PC-9 (cell line): ENCODE measurements at places on chromosomes 5 and 9. TPM values are rescaled to one million over a fixed set of nuclear protein-coding genes. Genes with fewer than 3 reads are reported as not detected.
A peak's percentile ranks its signal among the peaks of the same experiment; 100 is the strongest.

DNA sequence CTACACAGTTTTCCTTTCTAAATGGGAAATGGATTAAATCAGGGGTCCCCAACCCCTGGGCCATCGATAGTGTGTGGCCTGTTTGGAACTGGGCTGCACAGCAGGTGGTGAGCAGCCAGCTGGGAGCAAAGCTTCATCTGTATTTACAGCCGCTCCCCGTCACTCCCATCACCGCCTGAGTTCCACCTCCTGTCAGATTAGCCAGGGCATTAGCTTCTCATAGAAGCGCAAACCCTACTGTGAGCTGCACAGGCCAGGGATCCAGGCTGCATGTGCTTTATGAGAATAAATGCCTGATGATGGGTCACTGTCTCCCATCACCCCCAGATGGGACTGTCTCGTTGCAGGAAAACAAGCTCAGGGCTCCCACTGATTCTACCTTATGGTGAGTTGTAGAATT is 41.2 kb upstream of the FLT4 start:
- no peak for DNase-seq
- H3K27ac ChIP-seq = no peak overlapping the region
- H3K36me3 ChIP-seq = no peaks in the 10 kb centered on the region
- H3K4me3 ChIP-seq = no peak overlapping the region
- no peaks in the 10 kb centered on the region for H3K4me1 ChIP-seq

DNA sequence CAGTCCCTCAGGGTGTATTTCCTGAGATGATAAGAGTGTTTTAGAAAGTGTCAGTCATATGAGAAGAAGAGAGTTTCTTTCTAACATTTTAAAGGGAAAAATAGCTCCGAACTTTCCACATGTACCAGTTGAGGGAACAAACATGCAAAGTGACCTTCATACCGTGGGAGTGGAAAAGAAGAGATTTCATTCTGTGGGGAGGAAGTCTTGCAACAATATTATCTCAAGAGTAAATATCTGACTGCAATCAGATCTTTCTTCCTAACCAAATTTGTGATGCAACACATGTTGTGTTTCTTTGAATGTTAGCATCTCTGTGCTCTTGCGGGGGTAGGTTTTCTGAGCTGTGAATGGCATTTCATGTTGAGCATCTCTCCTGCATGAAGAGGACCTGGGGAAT is 30.6 kb downstream of the ANKRD55 start:
- H3K27me3 ChIP-seq = no peaks in the 10 kb centered on the region
- H3K4me3 ChIP-seq = no peak overlapping the region
- peaks cover 16% of the 10 kb centered on the region for H3K4me1 ChIP-seq
- no peaks in the 10 kb centered on the region for H3K36me3 ChIP-seq
- no peak for DNase-seq

DNA sequence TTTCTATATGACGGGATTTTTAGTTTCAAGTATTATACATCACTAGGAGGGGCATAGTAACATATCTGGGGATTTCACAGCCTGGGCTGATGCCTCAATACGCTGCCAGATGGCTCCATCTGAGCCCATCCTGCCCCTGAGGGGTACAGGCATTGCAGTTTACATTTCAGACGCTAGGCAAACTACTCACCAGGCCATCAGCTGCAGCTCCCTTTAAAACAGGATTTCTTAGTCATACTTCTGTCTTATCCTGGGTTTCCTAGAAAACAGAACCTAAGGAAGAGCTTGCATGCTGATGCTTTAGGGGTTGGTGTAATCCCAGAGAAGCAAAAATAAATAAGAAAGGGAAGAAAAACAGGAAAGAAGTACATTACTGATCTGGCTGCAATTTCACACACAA is 372.8 kb upstream of the PIK3R1 start:
- H3K36me3 ChIP-seq = no peaks in the 10 kb centered on the region
- DNase-seq = no peak
- H3K4me1 ChIP-seq = no peaks in the 10 kb centered on the region
- no peak overlapping the region for H3K27ac ChIP-seq

Gene GRXCR2
- not detected in 2 replicates for total RNA-seq

DNA sequence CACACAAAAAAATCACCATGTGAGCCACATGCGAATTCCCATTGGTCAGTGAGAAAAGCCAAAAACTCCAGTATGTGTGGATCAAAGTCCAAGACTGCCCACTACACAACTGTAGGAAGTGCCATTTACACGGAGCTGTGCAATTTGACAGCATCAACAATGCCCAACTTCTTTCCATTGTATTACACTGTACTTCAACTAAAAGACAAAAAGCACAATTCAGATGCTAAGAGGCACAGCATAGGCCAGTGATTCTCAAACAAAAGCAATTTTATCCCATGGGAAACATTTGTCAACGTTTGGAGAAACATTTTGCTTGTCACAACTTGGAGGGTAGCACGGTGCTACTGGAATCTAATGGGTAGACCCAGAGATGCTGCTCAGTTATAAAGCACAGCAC is 39.8 kb downstream of the IARS1 start:
- no peaks in the 10 kb centered on the region for H3K4me1 ChIP-seq
- no peaks in the 10 kb centered on the region for H3K27me3 ChIP-seq
- H3K4me3 ChIP-seq = no peak overlapping the region
- peaks cover 55% of the 10 kb centered on the region for H3K36me3 ChIP-seq

DNA sequence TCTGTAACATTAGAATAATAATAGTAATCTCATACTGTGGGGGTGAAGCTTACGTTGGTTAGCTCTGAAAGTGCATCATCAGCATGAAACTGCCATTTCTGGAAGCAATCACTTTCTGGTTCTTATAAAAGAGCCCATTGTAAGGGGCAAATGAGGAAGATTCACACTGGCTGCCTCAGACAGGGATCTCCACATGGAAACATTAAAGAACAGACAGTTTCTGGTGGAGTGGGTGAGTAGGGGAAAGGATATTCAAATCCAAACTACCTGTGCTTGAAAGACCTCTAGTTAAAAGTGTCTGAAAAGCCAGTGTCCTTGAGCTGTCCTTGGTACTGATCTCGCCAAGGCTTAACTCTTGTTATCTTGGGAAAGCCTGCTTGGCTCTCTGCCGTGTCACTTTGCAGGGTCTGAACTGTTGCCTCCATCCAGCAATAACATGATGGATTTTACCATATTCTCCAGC is 19.1 kb upstream of the SLC31A2 start:
- H3K36me3 ChIP-seq = no peaks in the 10 kb centered on the region
- no peak overlapping the region for H3K27ac ChIP-seq
- no peak for DNase-seq

Gene TMEFF1
- 1.1 and 1.7 TPM in 2 replicates for total RNA-seq

DNA sequence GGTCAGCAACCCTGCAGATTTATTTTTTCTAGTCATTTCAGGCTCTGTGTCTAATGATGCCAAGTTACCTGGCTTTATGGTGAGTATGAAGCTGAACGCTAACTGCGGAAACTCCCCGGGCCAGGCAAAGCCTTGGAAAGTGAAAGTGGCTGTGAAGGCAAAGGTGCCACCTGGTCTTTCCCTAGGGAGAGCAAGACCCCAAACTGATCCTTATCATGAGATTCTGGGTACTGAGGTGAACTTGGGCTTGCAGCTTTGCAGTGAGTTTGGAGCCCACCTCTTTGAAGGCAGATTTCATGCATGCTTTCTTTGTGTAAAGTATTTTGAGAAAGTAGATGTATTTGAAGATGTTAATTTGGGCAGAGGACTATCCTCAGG is 63.3 kb downstream of the CARTPT start:
- H3K4me1 ChIP-seq = no peaks in the 10 kb centered on the region
- no peak for DNase-seq
- no peak overlapping the region for H3K4me3 ChIP-seq
- H3K36me3 ChIP-seq = no peaks in the 10 kb centered on the region
- H3K27me3 ChIP-seq = no peaks in the 10 kb centered on the region

Gene NADK2
- total RNA-seq = 43.7 and 55.7 TPM in 2 replicates

Gene IFNA21
- not detected in 2 replicates for total RNA-seq

- H3K4me1 ChIP-seq = no peaks in the 10 kb centered on the region
- H3K36me3 ChIP-seq = no peaks in the 10 kb centered on the region
- H3K27ac ChIP-seq = no peak overlapping the region
- H3K4me3 ChIP-seq = no peak overlapping the region
- DNase-seq = no peak
Observed at GRCh38 chr5:172140866-172141265, 47.2 kb downstream of the STK10 start.

DNA sequence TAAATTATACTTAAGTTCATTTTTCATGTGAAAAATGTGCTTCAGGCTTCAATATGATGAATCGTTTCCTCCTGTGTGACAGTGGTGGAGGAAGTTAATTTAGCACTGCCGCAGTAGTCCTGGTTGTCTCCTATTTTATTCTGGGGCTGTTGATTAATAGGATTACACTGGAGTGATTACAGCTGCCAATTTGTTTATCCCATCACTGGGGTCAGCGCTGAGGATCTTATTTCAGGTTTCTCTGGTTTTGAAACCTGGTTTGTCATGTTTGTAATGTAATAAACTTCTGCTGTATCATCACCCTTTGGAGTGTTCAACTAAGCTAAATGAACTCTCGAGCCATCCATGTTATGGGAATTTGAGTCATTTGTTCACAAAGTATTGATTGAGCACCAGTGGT is 241.7 kb upstream of the KCNN2 start:
- H3K27ac ChIP-seq = no peak overlapping the region
- no peak for DNase-seq
- no peaks in the 10 kb centered on the region for H3K4me1 ChIP-seq
- no peaks in the 10 kb centered on the region for H3K27me3 ChIP-seq
- no peak overlapping the region for H3K4me3 ChIP-seq

GRCh38 chr9:20032413-20033006 is 243.7 kb upstream of the SLC24A2 start:
- DNase-seq = no peak
- no peaks in the 10 kb centered on the region for H3K36me3 ChIP-seq
- H3K27ac ChIP-seq = no peak overlapping the region
- H3K27me3 ChIP-seq = no peaks in the 10 kb centered on the region

- DNase-seq = no peak
- no peaks in the 10 kb centered on the region for H3K36me3 ChIP-seq
- no peaks in the 10 kb centered on the region for H3K4me1 ChIP-seq
- H3K27ac ChIP-seq = no peak overlapping the region
Observed at GRCh38 chr5:38451074-38451725, 105.2 kb downstream of the LIFR start.

DNA sequence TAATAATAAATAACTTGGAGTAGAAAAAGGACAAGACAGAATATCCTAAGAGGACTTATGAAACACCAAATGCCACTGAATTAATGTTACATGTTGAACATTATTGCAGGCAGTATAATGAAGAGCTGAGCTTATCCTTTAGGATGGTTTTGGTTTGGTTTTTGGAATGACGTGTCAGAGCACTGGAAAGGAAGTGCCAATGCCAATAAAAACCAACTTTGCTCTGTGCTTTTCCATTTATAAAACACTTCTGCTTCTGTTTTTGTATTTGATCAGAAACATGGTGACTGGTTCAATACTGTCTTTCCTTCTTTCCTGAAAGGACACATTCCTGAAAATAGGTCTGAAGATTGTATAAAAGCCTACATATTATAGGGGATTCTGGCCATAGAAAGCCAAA is 4.2 kb downstream of the MEGF10 start:
- no peak overlapping the region for H3K27ac ChIP-seq
- no peak overlapping the region for H3K4me3 ChIP-seq
- H3K4me1 ChIP-seq = no peaks in the 10 kb centered on the region
- DNase-seq = no peak
- no peaks in the 10 kb centered on the region for H3K36me3 ChIP-seq
- no peaks in the 10 kb centered on the region for H3K27me3 ChIP-seq

GRCh38 chr9:23825700-23826099 is 340 bp downstream of the ELAVL2 start:
- peaks cover 9% of the 10 kb centered on the region for H3K27me3 ChIP-seq
- H3K4me1 ChIP-seq = no peaks in the 10 kb centered on the region
- H3K27ac ChIP-seq = no peak overlapping the region
- H3K4me3 ChIP-seq = peak overlapping the region; percentile 24; the same call in 1 of the 2 replicates

GRCh38 chr5:73654819-73655318 is 28.9 kb downstream of the ARHGEF28 start:
- no peak overlapping the region for H3K4me3 ChIP-seq
- peaks cover 8% of the 10 kb centered on the region; the same call in 1 of the 2 replicates for H3K36me3 ChIP-seq
- no peaks in the 10 kb centered on the region for H3K27me3 ChIP-seq
- H3K4me1 ChIP-seq = peaks cover 64% of the 10 kb centered on the region

Gene TPPP
- total RNA-seq = 0.17 and 0.38 TPM in 2 replicates

Gene TMEM174
- not detected in 2 replicates for total RNA-seq

Gene SYK
- total RNA-seq = 23.3 and 32.1 TPM in 2 replicates

Gene UGCG
- 79.8 and 88.7 TPM in 2 replicates for total RNA-seq

- no peaks in the 10 kb centered on the region for H3K4me1 ChIP-seq
- H3K27ac ChIP-seq = no peak overlapping the region
- H3K4me3 ChIP-seq = no peak overlapping the region
- peaks cover 88% of the 10 kb centered on the region for H3K27me3 ChIP-seq
- DNase-seq = no peak
- no peaks in the 10 kb centered on the region for H3K36me3 ChIP-seq
Observed at GRCh38 chr9:89866701-89867100, 261.9 kb downstream of the GADD45G start.

Gene PAX5
- not detected in 2 replicates for total RNA-seq

- H3K4me1 ChIP-seq = peaks cover 29% of the 10 kb centered on the region
- peak overlapping the region; percentile 86 for H3K27ac ChIP-seq
Observed at GRCh38 chr5:173919443-173919842, 31.3 kb downstream of the CPEB4 start.

- H3K4me3 ChIP-seq = no peak overlapping the region
- H3K36me3 ChIP-seq = no peaks in the 10 kb centered on the region
Observed at GRCh38 chr5:128778474-128778873, 186.8 kb upstream of the SLC27A6 start.

Gene SLC23A1
- total RNA-seq = 1.9 TPM in 2 replicates

GRCh38 chr9:21653589-21653988 is 148.8 kb upstream of the MTAP start:
- H3K36me3 ChIP-seq = no peaks in the 10 kb centered on the region
- H3K27ac ChIP-seq = no peak overlapping the region
- H3K27me3 ChIP-seq = no peaks in the 10 kb centered on the region

DNA sequence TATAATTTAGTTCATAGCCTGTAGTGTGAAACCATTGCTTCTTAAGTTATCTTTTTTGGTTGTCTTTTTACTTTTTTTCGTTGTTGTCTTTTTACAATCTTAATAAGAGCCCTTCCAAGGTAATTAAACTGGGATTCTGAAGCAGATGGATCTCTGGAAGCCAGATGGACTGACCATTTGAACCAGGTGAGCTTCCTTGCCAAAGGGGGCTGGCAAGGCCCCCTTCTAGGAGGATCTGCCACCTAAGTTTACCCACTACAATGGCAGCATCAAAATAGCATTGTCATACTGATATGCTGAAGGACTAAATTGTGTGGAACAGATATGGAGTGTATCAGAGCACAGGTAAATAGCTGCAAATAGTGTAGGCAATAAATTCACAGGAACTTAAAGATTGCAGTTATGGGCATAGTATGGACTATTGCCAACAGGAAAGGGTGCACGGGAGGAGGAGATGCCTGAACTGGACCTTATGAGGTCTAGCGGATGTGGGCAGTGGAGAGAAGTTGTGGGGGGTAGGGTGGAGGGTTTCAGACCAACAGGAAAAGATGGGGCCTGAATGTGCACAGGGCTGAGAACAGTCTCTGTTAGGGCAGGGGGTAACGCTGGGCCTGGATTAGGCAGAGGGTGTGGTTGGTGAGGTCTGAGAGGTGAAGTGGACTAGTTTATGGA is 61.5 kb upstream of the CTXN3 start:
- H3K4me1 ChIP-seq = no peaks in the 10 kb centered on the region
- H3K27me3 ChIP-seq = no peaks in the 10 kb centered on the region
- H3K4me3 ChIP-seq = no peak overlapping the region
- H3K36me3 ChIP-seq = no peaks in the 10 kb centered on the region
